ENCODE measurements at places on chromosomes 1 and 21. TPM values are rescaled to one million over a fixed set of nuclear protein-coding genes. Genes with fewer than 3 reads are reported as not detected.

Gene VPS72
- 55.4 TPM for total RNA-seq

Gene LCE1F
- not detected for total RNA-seq

Gene CAPN8
- not detected for total RNA-seq

Gene TCHH
- 0.14 TPM for total RNA-seq

Gene PLXNA2
- total RNA-seq, result 14.9 TPM

Gene APOBEC4
- under 0.01 TPM for total RNA-seq

Gene MYOC
- total RNA-seq, result not detected

Gene ATP6V1G3
- total RNA-seq, result not detected

Gene FAM78B
- not detected for total RNA-seq

Gene TNFAIP8L2
- not detected for total RNA-seq

Gene CCSAP
- 11.5 TPM for total RNA-seq

Gene YY1AP1
- total RNA-seq, result 67.0 TPM

Gene STRIP1
- total RNA-seq, result 47.5 TPM

Gene TSSK3
- total RNA-seq, result 0.57 TPM

Gene ACTL8
- total RNA-seq, result not detected

Gene ZNF684
- total RNA-seq, result 1.8 TPM

Gene BSND
- not detected for total RNA-seq

Gene PGLYRP4
- not detected for total RNA-seq

Gene LIN28A
- total RNA-seq, result not detected

Gene HJV
- total RNA-seq, result not detected

Gene LCE2B
- not detected for total RNA-seq

Gene LDLRAD2
- total RNA-seq, result not detected

Gene GOLT1A
- not detected for total RNA-seq

Gene GIPC2
- not detected for total RNA-seq

Gene MCOLN3
- 0.29 TPM for total RNA-seq

Gene CBR3
- total RNA-seq, result 11.6 TPM

Gene OR2T11
- not detected for total RNA-seq

Gene HUNK
- 0.43 TPM for total RNA-seq

Gene WDR64
- total RNA-seq, result not detected

Gene CYP2J2
- 0.29 TPM for total RNA-seq

Gene FTCD
- not detected for total RNA-seq

Gene CHODL
- total RNA-seq, result under 0.01 TPM

Gene KRTAP11-1
- not detected for total RNA-seq

Gene HOOK1
- total RNA-seq, result not detected

Gene DIRAS3
- total RNA-seq, result 5.7 TPM

Gene RGS4
- total RNA-seq, result 538 TPM

Gene PRELP
- 0.14 TPM for total RNA-seq

Gene FABP3
- 15.2 TPM for total RNA-seq

Gene SDF4
- total RNA-seq, result 223 TPM

Gene MAP3K21
- total RNA-seq, result 1.1 TPM

Gene ALDH4A1
- total RNA-seq, result 10.9 TPM

Gene SELENBP1
- total RNA-seq, result 8.7 TPM

Gene GPX7
- total RNA-seq, result 56.9 TPM

Gene AMY2A
- total RNA-seq, result not detected

Gene CYP4X1
- total RNA-seq, result not detected

Gene TXNIP
- 12.7 TPM for total RNA-seq

Gene GPA33
- total RNA-seq, result not detected

Gene GPR3
- 2.9 TPM for total RNA-seq

All from placental pericyte (primary cell).